Left lobe of liver (tissue), 2 donors: ENCODE measurements at places on chromosomes 6 and 20. TPM values are rescaled to one million over a fixed set of nuclear protein-coding genes. Genes with fewer than 3 reads are reported as not detected.

DNA sequence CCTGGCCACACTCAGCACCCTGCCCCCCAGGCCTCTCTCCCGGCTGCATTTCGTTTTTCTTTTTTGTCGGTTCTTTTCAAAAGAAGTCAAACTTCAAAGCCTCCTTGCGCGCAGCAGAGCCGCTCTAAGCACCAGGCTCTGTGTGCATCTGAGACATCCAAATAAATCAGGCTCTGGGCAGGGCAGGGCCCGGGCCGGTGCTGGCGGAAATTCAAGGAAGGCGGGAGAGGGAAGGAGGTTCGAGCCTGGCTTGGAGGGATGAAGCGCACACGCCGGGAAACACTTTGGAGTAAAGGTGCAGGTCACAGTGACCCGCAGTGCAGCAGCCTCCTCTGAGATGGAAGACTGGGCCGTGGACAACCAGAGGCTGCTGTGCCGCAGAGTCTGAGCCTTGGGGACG is 5.8 kb downstream of the GATA5 start:
- no peak for DNase-seq

DNA sequence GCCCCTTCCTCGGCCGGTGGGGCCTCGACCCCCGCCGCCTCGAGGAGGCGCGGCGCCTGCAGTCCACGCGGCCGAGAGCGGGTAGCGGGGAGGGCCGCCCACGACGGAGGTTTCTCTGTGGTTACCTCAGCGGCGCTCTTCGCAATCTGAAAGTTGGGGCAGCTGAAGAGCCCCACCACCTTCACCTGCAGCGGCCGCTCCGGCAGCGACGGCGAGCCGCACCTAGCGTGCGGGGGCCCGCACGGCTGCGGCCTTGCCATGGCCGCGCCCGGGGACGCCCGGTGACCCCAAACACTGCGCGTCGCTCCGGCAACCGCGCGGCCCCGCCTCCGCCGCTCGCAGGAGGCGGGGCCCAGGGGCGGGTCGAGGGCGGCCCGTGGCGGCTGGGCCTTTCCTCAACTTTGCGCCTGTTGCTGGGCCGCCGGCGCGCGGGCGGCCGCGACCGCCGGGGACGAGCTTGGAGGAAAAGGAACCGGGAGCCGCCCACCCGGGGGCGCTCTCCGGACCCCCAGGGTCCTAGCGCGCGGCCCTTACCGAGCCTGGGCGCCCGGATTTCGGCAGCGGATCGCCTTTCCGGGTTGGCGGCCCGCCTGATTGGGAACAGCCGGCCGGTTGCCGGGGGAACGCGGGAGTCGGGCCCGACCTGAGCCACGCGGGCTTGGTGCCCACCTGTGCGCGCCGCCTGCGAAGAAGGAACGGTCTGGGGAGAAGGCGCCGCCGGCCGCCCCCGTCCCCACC is at the start of the genes PPIL6 and SMPD2:
PPIL6 (minus strand) TSS at position 298 of the 738 bp plus-strand sequence; CDS start at position 260, 38 bp downstream.
SMPD2 (plus strand) TSS at position 394 of the 738 bp plus-strand sequence. CDS start 398 bp downstream, outside the sequence.
- DNase-seq = peak; percentile 91

GRCh38 chr20:62219992-62220665 is at the start of gene HRH3:
TSS of gene HRH3 (minus strand) at chr20:62220278. CDS start at chr20:62219970, 308 bp downstream.
- DNase-seq = no peak

DNA sequence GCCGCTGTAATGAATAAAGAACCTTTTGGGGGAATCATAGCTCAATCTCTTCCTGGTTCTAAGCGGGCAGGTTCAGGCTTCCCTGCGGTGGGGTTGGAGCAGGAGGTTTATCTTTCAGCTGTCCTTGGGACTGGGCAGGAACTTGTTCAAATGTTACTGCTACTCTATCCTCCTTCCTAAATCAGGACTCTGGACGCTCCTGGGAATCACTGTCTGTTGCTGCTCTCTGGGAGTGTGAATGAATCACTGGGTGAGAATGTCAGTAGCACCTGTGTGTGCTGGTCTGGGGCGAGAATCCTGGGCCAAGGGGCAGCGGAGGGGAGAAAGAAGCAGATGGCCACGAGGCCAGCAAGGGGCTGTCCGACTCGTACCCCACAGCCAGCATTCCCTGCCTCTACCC is 65.4 kb upstream of the ZNFX1 start:
- DNase-seq = no peak

GRCh38 chr6:148935705-148936435 is 189.0 kb downstream of the UST start:
- DNase-seq = no peak

- DNase-seq = no peak
Observed at GRCh38 chr20:39745380-39745779, 783.2 kb downstream of the DHX35 start.

DNA sequence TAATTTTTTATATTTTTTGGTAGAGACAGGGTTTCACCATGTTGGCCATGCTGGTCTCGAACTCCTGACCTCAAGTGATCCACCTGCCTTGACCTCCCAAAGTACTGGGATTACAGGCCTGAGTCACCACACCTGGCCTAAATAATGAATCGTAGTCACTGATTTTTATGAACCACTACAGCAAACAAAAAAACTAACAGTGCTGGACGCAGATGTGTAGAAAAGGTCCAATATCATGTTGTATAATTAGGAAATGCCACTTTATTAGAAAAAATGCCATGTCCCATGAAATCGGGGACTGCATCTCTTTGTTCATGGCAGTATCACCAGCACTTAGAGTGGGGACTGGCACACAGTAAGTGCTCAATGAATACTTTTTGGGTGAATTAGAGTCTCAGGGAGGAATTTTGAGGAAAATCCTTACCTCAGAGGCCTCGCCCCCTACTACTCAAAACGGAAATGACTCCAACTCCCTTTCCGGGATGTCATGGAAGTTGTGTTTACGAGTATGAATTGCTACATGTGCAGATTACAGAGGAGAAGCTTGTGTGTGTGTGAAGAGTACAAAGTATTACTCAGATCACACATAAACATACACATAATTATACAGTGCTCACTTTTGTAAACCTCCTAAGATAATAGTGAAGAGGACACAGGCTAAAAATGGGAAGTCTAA is 43.6 kb upstream of the FAM50B start:
- no peak for DNase-seq

GRCh38 chr6:88839280-88839679 is 124.1 kb downstream of the RNGTT start:
- no peak for DNase-seq

- no peak for DNase-seq
Observed at GRCh38 chr6:27545271-27546046, 72.6 kb upstream of the ZNF184 start.

GRCh38 chr6:125764121-125764671 is 14.8 kb downstream of the HEY2 start:
- no peak for DNase-seq

DNA sequence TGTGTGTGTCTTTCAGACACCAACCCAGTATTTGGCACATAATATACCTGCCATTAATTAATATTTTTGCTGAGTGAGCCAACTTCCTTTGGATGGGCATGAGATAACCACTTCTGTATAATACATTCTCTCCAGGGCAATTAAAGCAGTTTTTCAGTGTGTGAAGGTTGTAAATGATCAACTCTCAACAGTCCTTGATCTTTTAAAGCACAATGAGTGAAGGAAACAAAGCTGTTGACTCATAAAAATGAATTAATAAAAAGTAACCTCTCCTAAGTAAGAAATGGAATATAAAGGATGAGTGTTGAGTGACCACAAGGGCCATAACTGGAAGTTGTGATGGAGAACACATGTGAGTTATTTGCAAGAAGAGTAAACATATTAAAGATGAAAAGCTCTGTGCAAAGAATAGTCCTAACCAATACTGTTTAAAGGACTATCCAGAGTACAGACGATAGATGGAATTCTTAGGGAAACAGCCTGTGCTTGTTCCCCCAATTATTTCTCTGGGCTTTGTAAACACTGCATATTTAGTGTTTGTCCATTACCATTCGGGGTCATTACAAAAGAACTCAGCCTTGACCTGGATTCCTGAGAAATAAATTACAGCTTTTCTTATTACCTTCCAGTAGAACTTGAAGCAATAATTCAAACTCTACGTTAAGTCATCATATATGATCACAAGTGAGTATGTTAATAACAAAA is 446.2 kb downstream of the PLCB1 start:
- no peak for DNase-seq

DNA sequence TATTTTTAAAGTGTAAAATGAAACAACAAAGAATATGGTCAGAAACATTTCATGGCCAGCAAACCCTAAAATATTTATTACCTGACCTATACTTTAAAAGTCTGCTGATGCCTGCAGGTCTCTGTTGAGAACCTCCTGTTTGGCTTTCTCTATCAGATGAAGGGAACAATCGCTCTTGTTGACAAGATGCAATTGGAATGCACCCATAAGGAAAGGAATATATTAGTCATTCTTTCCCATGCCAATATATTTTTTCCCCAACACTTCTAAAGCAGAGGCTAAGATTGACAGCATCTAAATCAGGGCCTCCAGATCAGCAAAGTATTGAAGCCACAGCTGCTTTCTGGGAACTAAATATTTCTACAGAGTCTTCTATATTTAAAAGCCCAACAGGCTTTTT is 897.8 kb downstream of the EPHA7 start:
- no peak for DNase-seq

DNA sequence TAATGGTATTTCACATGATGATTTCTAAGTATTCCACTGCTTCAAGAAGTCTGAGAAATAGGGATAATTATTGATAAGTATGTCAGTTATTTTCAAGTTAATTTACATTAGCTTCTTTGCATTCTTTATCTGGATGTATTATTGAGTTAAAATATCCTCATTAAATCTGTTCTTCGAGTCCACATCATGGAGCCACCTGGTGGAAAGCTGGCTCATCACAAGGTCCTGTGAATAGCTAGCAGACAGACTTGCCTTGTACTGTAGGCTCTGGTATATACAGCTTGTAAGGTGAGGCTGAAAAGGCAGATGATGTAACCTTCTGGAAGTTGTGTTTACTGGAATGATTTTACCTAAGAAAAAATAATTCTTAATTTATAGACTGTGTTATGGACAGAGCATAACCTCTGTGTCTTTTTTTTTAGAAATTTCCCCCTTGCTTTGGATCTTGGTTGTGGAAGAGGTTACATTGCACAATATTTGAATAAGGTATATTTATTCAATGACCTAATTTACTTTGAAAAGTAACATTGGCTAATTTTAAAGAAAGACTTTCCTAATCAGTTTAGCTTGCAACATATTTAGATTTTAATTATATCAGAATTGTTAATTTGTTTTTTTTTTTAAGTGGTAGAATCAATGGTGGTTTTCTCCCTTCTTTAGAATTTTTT is 3.5 kb downstream of the NDUFAF5 start:
- DNase-seq = peak; percentile 61

DNA sequence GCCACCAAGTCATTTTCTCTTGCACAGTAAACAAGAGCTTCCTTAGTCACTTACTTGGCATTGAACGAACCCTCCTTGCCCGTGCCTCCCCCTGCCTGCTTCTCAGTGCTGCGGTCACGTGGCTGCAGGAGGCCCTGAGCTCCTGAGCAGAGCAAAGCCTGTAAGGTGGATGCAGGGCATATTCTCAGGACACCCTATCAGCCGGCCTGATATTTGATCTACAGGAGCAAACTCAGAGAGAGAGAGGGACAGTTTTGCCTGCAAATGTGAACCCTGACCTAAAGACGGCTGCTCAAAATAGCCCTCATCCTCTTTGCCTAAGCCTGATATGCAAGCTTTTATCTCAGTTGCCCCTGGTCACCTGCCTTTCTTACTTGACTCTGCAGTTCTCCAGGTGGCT is 93.0 kb upstream of the POPDC3 start:
- DNase-seq = no peak

GRCh38 chr6:53134601-53135235 is 13.9 kb downstream of the GCM1 start:
- no peak for DNase-seq

DNA sequence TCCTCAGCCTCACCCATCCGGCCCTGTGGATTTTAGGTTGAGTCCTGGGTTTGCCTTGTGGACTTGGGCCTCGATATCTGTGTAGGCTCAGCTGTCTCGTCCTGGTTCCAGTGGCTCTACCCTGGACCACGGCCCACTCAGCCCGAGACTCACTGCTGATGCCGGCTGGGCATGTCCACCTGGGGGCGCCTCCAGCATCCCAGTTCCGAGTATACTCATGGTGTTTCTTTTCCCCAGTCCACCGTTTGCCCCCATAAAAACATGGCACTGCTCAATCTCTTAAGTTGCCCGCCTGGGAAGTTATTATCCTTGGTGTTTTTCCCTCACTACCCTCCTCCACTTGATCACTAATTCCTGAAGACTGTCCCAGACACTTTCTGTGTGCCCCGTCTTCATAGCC is 99.1 kb downstream of the ARID1B start:
- no peak for DNase-seq

GRCh38 chr6:22006795-22007194 is 290.0 kb downstream of the PRL start:
- no peak for DNase-seq

DNA sequence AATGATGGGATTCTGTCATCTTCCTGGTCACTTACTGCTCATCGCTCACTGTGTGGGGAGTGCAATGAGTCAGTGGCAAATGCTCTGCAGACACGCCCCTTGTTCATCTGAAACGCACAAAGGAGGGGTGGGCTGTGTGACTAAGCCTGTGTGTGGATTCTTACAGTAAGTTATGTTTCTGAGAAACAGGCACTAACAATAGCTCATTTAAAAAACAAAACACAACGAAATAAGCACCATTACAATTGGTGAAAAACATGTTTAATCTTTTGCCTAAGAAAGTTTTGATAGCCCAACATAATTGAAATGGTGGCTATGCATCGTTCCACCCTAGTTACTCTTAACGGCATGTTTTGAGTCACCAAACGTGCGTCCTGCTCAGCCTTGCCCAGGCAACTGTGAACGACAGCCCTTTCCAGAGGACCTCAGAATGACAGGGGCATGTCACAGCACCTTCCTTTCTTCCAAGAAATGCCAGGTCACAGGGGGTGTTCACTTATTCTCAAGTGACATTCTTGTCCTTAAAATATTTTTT is 118.4 kb upstream of the SGK1 start:
- DNase-seq = no peak

DNA sequence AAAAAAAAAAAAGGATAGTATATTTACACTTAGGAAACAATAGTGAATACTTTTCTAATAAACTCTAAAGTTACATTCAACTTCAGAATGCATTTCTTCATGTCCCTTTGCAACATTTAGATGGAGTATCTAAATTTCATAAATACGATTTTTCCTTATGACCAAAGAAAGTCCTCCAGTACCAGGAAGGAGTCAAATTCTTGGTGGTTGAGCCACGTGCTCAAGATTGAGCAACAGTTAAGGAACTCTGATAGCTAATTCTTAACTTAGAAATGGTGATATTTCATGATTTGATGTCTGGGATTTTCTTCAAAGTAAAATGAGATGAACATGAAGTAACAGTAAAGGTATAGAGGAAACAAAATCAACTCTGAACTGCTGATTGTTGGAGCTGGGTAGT is 92.7 kb downstream of the SASH1 start:
- DNase-seq = no peak

The NR2E1 gene
- total RNA-seq = not detected

The TFAP2D gene
- not detected for total RNA-seq

The CPXM1 gene
- total RNA-seq = not detected

The PGC gene
- total RNA-seq = 0.63 TPM

The PTPRK gene
- 38.2 TPM for total RNA-seq

The TRPC4AP gene
- total RNA-seq = 27.6 TPM

The OTOR gene
- not detected for total RNA-seq

The PSORS1C1 gene
- total RNA-seq = not detected

The KIF13A gene
- total RNA-seq = 16.7 TPM
